ENCODE measurements at places on chromosomes 1 and 21.

- no peak for DNase-seq
Observed at GRCh38 chr1:17472814-17473213, 33.3 kb upstream of the RCC2 start.

- DNase-seq = no peak
Observed at GRCh38 chr1:167881069-167881468, 32.9 kb downstream of the ADCY10 start.

GRCh38 chr21:42983103-42983502 is 8.7 kb downstream of the PKNOX1 start:
- DNase-seq = no peak

DNA sequence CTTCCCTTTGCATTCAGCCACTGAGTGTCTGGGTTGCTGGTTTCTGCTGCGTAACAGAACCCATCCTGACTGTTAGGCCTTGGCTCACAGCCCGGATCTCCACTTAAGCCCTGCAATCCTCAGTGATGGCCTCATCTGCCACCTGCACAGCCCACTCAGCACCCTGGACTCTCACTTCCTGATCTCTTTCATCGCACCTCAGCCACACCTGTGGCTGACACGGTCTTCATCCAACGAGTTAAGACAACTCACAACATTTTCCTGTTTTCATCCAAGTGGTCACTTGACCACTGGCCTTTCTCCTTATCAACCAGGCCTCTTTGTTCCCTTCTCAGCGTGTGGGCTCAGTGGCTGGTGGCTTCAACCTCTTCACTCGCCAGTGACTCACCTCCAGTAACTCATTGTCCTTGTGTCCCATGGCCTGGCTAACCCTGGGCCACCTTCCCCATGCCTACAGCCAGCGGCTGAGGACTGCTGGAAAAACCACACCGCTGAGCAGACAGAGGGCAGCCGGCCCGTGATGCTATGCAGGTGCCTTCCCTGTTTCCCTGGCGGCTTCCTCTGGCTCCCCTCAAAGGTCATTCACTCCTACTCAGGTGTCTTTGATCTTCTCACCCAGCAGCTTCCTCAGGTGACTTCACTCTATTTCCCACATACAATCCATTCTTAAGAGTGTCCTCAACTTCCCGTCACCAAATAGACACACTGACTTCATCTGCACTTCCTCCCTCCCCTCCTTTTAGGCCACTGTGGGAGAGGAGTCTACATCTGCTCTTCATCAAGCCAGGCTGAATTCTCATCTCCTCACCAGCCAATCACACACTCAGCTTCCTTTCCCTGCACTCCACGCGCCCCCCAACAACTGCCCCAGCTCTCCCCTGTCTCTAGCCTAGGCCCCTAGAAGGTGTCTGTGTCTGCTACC is 19.9 kb upstream of the EDN2 start:
- DNase-seq = no peak

DNA sequence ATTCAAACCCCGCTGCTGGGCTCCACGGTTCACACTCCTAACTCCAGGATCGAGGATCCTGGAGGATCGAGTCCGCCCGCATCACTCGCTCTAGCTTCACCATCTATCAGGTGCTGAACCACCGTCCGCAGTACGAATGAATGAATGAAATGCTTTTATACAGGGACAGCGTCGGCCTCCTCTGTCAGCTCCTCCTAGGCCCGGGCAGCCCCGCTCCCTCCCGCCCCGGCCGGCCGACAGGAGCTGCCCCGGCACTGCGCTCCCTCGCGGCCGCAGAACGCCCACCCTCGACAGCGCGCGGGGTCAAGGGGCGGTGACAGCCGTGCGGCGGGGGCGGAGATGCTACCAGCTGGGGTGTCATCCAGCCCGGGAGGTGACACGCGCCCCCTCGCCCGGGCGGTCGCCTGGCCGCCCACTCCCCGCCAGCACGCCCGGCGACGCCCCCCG is 520 bp downstream of the ZBTB17 start:
- peak; percentile 73 for DNase-seq

DNA sequence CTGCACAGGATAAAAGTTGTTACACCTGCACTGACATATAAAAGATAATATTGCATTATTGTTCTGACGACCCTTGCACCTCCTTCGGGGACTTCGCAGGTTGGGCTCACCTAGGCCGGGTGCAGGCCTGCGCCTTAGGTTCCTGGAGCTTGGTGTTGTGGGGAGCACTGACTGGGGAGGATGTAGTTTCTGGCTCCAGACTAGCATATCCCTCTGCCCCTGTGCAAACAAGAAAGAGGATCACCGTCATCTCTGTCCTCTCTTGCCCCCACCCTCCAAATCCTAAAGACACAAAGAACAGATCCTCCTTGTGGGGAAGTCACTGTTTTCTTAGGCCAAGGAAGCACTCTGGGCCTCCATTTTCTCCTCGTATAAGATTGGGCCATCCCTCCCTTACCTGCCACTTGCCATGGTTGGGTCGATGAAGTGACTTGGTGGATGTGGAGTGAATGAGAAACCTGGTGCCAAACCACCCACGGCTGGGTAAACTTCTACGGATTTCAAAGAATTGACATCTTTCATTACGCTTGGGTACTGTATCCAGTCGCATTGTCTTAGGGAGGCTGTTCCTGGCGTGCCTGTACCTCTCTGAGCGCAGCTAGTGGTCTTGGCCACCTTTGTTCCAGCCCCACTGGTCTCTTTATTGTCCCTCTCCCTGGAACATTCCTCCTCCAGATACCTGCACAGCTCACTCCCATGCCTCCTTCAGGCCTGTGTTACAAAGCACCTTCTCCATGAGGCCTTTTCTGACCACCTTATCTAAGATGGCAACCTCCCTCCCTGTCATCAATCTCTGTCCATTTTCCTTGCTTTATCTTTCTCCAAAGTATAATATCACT is 34.4 kb upstream of the PKP1 start:
- no peak for DNase-seq

DNA sequence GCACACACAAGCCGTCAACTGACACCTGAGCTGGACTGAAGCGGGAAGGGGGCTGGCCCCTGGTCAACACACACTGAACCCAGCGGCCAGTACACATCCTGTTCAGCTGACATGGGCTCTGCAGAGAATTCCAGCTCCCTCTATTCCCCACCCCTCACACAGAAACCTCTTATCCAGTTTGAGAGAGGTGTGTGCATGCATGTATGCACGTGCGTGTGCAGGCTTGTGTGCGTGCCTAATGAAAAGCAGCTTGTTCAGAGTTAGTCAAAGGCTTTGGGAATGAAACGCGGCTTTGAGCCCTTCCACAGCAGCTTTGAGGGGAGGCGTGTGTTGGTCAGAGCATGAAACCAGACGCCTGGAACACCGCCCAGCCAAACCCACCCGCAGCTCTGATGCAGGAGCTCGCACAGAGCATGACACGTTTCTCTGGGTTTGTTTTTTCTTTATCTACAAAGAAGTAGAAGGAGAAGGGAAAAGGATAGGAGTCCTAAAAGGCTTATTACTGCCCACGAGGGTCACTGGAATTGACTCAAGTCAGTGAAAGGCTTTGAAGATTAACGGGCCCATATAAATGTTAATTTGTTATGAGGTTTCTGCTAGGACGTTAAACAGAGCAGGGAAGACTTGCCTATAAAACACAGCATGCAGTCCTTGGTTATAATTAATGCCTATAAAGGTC is 184.2 kb downstream of the ETS2 start:
- no peak for DNase-seq

DNA sequence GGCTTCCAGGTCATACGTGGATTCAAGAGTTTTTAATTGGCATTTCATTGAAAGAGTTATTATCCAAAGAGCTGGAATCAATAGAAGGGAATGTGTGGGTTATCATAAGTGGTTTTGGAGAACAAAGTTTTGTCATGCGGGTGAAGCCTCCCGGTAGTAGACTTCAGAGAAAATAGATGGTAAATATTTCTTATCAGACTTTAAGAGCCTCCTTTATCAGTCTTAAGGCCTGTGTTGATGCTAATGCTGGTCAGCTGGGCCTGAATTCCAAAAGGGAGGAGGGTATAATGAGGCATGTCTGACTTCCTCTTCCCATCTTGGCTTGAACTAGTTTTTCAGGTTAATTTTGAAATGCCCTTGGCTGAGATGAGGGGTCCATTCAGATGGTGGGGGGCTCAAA is 89.7 kb downstream of the ITSN1 start:
- DNase-seq = no peak

DNA sequence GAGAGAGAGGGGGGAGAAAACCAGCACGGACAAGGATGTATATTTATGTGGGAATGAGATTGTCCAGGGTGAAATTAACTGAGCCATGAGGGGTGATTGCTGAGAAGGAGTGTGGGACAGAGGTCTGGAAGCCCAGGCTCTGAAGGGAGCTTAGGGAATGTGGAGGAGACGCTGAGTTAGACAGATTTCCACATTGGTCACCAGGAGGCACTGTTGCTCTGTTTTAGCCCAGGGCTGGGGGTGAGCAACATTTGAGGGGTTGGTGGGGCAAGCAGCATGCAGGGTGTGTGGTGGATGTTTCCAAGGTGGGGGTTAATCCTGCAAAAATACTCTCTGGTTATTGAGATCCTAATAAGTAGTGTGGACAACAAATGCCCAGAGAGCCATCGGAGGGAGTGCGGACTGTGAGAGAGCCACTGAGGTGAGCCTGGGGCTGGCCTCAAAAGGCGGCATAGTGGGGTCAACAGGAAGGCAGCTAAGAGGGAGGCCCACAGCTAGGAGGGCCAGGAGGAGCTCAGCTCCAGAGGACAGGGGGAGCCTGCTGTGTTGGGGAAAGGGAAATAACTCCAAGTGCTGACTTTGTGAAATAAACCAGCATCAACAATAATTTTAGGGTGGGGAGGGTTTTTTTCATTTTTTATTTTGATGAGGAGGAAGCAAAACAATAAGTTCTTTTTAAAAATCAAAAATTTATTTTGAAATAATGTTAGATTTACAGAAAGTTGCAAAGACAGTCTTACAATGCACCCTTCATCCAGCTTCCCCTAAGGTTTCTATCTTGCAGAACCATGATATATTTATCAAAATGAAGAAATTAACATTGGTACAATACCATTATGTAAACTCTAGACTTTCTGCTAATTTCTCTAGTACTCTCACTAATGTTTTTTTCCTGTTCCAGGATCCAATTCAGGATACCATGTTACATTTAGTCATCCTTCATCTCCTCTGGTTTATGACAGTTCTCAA is 82.8 kb upstream of the CD34 start:
- DNase-seq = no peak

- no peak for DNase-seq
Observed at GRCh38 chr1:209038735-209039134, 544.8 kb upstream of the CAMK1G start.

- DNase-seq = no peak
Observed at GRCh38 chr21:46361176-46361575, 37.2 kb downstream of the PCNT start.

DNA sequence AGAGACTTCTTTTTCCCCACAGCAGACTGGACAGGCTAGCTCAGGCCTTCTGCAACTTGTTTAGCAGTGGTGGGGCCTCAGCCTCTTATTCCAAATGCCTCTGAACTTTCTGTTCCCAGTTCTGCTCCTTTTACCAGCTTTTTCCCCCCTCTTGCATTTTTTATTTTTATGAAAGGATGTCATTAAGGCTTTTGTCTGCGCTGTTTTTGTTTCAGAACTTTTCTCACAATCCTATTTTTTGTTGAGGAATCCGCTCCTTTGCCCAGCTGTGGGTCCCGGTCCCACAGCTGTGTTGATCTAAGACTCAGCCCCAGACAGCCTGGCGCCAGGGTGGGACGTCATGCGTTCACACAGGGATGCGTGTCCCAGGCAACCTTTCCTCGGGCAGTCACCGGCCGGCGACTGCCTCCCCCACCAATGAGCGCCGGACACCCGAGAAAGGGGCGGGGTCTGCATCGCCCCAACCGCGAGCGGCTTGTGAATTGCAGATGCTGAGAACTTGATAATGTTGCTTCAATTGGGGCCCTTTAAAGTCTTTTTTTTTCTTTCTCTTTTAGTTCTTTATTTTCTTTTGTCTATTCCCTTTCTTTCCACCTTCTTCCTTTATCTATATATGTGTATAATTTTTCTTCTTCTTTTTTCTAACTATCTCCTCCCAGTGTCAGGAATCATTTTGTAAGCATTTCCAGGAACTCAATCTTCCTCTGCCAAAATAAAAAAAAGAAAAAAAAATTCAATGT is 3.0 kb upstream of the ID3 start:
- DNase-seq = no peak

GRCh38 chr1:109138358-109138757 is 24.4 kb downstream of the ELAPOR1 start:
- DNase-seq = no peak

DNA sequence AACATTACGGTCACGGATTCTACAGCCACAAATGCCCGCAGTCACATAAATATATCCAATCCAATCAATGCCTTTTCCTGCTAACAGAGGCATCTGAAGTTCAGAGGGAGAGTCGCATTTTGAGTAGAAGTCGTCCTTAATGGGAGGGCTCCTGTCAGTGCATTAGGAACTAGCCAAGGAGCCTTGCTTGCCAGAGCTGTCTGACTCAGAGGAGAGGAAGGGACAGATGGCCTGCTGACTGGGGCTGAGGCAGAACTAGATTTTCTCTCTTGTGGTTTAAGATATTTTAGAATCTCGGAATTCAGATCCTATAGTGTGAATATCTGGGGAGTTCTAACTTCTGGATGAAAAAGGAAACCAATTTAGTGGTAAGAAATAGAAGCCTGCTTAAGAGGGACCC is 10.6 kb downstream of the XKR8 start:
- no peak for DNase-seq

GRCh38 chr1:39653546-39654031 is 14.1 kb upstream of the HEYL start:
- no peak for DNase-seq

DNA sequence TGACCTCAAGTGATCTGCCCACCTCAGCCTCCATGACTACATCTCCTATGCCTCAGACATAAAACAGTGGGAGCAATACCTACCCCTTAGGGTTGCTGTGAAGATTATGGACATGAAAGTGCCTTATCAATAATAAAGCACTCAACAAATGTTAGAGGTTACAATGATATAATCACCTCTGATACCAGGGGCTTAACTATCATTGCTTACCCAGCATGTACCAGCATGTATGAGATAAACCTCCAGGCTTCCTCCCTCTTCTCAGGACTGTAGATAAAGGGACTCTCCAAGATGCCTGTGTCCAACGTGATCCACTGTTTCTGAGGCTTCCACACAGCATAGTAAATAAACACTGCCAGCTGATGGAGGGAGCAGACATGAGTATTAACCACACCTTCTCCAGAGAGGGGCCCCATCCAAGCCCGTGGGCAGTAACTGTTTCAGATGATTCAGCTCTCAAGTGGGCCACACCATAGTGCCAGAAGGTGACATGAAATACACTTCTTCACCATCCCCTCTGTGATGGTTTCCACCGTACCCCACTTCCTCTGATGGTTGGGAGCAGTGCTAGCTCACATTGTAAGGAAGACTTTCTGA is 26.2 kb downstream of the RHBDL2 start:
- no peak for DNase-seq

- no peak for DNase-seq
Observed at GRCh38 chr1:59291561-59291960, 5.3 kb upstream of the FGGY start.

- no peak for DNase-seq
Observed at GRCh38 chr1:82879701-82880305, 1079.1 kb downstream of the ADGRL2 start.

Data from GM12891 (cell line).